ENCODE measurements at places on chromosomes 12 and 14.

DNA sequence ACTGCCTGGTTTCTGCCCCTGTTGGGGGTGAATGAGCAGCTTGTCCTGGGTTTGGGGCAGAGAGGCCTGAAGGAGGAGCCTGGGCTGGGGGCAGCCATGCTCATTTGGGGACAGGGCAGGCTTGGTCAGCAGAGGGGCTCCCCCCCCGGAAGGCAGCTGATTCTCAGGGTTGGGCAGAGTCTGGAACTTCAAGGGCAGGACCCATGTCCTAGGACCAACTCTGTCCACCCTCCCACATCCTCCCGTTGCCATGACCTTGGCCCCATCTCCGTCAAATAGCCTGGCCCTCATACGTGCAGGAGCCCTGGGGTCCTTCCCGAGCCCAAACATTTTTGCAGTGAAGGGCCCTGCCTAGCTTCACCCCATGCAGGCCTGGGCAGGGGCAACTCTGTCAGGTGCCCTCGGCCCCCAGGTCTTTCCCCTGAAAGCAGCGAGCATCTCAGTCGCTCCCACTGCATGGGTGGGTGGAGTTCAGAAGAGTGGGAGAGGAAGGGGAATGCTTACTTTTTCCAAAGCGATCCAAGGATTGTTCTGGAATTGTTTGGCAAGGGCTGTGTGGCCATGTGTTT, 32.6 kb downstream of the TNFAIP2 start:
- no peak for DNase-seq

GRCh38 chr12:108302403-108303311, 36.5 kb downstream of the CMKLR1 start:
- no peak for DNase-seq

DNA sequence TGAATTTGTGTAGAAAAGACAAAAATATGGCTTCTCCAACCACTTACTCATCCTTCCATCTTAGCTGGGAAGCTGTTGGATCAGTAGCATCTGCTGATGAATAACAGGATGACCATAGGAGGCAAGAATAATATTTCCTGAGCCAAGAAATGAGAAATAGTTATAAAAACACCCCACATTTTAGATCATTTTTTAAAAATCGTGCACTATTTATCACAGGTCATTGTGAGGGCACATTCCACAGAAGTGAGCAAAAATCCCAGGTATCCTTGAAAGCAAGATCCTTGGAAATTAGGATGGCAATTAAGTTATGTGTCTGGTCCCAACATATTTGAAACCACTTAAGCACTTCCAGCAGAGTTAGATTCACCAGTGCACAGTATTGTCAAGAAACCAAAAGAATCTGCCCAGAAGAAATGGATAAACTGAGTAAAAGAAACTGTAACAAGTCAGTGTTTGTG, 8.4 kb downstream of the FAR2 start:
- no peak for DNase-seq

- no peak for DNase-seq
Measured at GRCh38 chr12:124847113-124848074, 16.3 kb downstream of the SCARB1 start.

GRCh38 chr14:29311983-29312382, 545.4 kb downstream of the FOXG1 start:
- no peak for DNase-seq

DNA sequence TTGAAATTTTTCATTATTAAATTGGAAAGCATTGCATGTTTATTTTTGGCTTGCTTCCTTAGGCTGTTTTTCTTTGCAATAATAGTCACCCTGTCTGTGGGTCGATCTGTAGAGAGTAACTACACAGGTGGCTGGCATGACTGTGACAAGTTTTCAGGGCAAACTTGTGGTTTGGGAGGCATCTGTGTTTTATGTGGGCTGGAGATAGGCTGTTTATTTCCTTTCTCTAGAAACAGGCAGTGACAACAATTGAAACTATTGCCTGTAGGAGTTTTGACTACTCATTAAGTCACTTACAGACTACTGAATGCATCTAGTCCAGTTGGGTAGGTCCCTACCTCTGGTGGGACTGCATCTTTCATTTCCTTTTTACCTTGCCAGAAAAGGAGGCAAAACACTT, 155.6 kb downstream of the DYRK2 start:
- no peak for DNase-seq

GRCh38 chr12:46977871-46978375, 101.5 kb upstream of the PCED1B start:
- DNase-seq = no peak

Data from NCI-H2081 (cell line).